ENCODE measurements at places on chromosomes 3 and 15.

DNA sequence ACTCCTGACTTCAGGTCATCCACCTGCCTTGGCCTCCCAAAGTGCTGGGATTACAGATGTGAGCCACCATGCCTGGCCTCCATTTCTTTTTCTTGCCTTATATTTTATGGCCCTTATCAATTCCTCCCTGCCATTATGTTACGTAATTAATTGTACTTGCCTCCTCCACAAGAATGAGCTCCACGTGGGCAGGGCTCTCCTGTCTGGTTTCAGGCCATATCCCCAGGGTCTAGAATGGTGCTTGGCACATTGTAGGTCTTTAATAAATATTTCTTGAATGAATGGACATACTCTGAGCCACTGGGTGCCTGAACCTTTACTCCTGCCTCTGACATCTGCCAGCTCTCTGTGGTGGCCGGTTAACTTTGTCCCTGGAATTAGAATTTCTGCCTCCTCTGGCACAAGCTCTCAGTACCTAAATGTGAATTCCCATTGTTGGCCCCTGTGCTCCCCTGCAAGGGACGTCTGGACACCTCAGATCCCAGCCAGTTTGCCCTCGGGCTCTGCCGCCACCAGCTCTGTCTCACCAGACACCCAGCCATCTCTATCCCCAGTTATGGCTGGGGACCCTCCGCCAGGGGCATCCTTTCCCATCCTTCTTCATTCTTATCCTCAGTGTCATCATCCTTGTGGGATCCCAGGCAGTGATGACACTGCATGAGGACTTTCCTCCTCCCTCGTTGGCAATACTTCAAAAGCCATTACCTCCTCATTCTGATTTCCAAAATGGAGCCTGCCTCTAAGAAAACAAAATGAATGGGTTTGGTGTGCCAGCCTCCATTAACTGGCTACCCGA, 165.6 kb upstream of the SMAD3 start:
- no peak for DNase-seq

GRCh38 chr3:142586803-142587406, 8.4 kb upstream of the ATR start:
- DNase-seq: no peak

DNA sequence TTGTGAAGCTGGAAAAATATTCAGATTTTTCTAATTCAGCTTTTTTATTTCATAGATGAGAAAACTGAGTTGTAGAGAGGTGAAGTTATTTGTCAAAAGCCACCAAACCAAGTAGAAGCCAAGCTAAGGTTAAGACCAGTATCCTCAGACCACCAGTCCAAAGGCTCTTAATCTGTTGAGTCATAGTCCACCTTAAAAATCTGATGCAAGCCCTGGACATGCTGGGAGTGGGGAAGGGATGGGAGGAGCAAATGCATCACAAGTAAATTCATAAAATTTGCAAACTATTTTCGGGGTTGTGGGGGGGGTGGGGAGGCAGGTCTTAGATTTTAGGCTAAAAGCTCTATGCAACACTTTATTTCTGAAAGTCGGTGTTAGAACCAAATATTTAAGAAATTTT, 307.7 kb upstream of the SEMA6D start:
- DNase-seq: no peak

- DNase-seq: no peak
Observed at GRCh38 chr3:44885618-44886017, 11.2 kb downstream of the TGM4 start.

DNA sequence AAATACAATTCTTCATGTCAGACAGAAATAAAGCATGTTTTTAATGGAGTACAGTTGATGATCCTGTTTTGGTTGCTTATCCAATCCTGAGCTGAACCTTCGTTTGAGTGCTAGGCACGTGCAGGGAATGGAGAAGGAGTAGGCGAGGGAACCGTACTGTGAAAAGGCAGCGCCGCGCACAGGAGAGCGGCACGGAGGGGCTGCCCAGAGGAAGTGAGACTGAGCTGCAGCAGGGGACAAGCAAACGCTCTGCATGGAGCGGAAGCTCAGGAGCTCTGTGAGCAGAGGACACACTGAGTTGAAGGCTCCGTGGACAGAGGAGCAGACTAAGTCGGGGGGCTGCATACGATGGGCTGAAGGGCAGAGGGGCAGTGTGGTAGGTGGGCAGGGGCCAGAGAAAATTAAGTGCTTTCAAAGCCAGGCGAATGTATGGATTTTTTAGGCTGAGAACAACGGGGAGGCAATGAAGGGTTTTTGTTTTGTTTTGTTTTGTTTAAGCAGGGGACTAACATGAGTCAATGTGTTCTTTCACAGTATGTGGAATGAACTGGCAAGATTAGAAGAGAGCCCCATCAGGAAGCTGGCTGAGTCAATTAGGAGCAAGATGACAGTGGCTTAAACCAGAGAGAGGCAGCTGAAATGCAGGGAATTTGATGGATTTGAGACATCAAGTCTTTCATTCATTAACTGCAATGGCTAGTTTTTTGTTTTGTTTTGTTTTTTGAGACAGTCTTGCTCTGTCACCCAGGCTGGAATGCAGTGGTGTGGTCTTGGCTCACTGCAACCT, 23.8 kb upstream of the TM2D3 start:
- no peak for DNase-seq

DNA sequence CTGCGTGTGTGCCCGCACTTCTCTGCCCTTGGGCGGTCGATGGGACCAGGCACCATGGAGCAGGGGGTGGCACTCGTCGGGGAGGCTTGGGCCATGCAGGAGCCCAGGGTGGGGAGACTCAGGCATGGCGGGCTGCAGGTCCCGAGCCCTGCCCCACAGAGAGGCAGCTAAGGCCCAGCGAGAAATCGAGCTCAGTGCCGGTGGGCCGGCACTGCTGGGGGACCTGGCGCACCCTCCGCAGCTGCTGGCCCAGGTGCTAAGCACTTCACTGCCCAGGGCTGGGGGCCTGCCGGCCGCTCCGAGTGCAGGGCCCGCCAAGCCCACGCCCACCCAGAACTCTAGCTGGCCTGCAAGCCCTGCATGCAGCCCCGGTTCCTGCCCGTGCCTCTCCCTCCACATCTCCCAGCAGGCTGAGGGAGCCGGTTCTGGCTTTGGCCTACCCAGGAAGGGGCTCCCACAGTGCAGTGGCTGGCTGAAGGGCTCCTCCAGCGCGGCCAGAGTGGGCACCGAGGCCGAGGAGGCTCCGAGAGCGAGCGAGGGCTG, 553 bp upstream of the RTP4 start:
- DNase-seq: no peak

DNA sequence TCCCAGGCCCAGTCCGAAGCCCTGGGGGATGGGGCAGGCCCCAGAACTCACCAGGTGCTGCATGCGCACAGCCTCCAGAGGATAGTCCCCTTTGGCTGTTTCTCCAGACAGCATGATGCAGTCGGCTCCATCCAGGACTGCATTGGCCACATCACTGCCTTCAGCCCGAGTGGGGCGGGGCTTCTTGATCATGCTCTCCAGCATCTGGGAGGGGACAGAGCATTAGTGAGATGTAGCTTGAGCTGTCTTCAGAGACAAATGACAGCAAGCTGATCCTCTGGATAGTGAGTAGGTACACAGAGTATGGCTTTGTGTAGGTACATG, 9.1 kb upstream of the GRAMD2A start:
- no peak for DNase-seq

DNA sequence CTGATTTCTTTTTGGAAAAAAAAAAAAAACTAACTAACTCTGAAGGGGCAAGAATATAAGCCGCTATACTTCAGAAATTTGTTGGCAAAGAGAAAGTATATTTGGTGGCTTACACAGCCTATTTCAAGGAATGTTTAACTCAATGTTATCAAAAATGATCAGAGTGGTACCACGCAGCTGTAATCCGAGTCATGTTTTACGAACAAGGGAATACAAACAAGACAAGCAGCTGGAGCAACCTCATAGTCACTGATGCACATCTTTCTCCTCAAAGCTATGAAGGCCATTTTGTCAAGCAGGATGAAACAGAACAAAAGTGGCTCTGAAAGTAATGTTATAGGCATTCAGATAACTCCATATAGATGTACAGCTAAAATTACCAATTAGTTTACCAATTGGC, 81.2 kb downstream of the SCAPER start:
- no peak for DNase-seq

DNA sequence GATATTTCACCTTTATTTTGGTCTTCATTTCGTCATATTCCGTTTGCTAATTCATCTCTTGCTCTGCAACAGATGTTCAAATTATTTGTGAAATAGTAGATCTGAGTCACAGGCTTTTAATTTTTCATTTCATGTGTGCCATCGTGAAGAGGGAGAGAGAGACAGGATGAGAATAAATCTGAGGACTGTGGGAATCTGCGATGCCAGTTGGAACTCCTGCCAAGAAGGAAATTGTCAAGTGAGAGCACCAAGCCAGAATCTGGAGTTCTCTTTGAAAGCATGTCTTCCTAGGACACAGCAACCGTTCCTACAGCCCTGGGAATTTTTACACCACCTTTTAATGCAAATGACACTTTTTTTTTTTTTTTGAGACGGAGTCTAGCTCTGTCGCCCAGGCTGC, 48.8 kb downstream of the NSMCE3 start:
- DNase-seq: no peak

DNA sequence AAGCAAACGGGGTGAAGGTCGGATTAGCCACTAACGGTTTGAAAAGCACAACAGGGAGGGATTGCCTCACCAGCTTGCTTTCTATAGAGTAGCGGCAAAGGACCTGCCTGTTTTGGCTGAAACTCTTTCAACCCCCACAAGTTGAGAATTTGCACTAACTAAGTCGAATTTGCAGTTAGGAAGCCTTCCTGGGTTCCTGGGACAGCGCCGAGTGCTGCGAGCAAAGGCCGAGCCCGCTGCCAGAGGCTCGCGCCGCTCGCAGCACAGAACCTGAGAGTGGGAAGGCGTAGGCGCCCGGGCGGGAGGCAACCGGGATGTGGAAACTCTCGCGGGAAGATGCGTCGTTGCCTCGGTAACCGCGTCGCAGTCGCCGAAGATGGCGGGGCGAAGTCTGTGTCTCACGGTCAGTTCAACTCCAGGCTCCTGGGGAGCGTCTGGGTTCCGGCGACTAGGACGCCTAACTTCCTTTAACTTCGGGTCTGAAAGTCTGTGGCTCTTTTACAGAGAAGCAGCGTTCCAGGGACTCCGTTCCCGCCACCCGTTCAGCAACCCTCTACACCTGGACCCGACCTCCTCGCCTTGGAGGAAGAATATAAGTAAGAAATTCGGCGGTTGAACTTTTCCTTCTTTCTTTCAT, at the start of gene TEX9:
TEX9 (plus strand) TSS at position 352 of the 637 bp plus-strand sequence; CDS start at position 377, 25 bp downstream.
- peak; percentile 65 for DNase-seq

DNA sequence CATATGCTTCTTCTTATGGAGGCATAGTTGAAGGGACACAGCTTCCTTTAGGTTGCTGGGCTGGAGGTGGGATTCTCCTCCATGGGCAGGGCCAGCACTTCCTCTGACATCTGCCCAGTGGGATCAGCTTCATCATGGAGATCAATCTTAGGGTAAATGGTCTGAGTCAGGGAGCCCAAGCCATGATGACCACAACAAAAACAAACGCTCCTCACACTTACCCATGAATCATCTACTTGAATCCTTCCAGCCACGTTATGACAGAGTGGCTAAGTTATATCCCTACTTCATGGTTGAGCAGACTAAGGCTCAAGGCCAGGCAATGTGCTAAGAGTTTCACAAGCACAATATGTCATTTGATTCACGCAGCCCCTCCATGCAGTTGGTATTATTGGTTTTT, 87.2 kb upstream of the NMNAT3 start:
- no peak for DNase-seq

- DNase-seq: no peak
Observed at GRCh38 chr3:55607844-55608243, 120.7 kb upstream of the WNT5A start.

- DNase-seq: no peak
Observed at GRCh38 chr15:56040081-56041035, 46.9 kb upstream of the NEDD4 start.

GRCh38 chr3:54211097-54211496, 88.7 kb downstream of the CACNA2D3 start:
- DNase-seq: no peak

DNA sequence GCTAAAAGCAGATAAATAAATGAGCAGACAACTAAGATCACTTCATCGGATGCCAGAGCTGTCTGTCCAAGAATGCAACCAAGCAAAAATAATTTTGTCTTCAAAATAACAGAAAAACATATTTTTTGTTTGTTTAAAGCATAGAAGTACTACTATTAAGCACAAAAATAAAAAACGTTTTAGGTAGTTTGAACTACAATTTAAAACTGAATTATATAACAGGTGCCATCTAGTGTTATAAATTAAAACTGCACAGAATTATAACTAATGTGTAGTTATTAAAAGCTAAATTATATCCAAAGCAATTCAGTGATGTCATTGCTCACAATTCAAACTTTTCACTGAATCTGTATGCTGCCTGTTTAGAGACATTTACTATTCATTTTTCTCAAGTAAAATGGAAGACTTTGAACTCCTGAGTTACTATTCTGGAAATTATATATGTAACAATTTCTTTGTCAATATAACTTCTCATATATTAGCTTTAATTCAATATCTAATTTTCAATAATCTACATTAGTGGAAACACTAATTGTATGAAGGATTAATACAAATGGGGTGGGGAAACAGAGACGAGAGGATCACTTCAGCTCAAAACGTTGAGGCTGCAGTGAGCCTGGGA, 29.5 kb downstream of the LINS1 start:
- DNase-seq: no peak

DNA sequence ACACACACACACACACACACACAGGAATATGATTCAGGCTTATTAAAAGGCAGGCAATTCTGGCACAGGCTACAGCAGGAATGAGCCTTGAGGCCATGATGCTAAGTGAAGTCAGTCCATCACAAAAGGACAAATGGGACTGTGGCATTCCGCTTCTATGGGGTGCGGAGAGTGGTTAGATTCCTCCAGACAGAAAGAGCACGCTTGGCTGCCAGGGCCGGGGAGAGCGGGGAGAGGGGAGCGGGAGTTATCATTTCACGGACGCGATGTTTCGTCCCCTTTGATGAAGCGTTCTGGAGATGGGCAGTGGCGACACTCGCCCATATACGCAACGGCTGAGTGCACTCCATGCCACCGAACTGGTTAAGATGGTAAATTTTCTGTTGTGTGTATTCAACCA, 58.5 kb upstream of the FAM174B start:
- DNase-seq: no peak

GRCh38 chr3:159252772-159253384, 451.0 kb downstream of the MFSD1 start:
- DNase-seq: no peak

DNA sequence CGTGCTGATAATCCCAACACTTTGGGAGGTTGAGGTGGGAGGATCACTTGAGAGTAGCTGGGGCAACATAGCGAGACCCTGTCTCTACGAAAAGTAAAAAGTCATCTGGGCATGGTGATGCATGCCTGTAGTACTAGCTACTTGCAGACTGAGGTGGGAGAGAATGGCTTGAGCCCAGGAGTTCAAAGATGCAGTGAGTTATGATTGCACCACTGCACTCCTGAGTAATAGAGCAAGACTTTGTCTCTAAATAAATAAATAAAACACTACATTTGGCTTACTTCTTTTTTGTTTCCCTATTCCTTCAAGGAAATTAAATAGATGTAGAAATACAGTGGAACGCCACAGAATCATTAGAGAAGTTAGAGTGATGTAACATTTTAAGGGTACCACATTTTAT, 20.1 kb upstream of the LDHAL6B start:
- no peak for DNase-seq

All from stimulated activated CD4-positive, alpha-beta T cell treated with anti-CD3 and anti-CD28 coated beads, Interleukin-12 subunit alpha, Interleukin-12 subunit beta, amount 100 ng/mL, for 4 hours (primary cell).